ENCODE measurements at places on chromosomes 1 and 21. TPM values are rescaled to one million over a fixed set of nuclear protein-coding genes. Genes with fewer than 3 reads are reported as not detected.

LRRC42 gene
- total RNA-seq, result 6.9 TPM

ICOSLG gene
- total RNA-seq, result 22.6 TPM

RCSD1 gene
- total RNA-seq, result 174 TPM

FCRLB gene
- total RNA-seq, result not detected

TSACC gene
- total RNA-seq, result not detected

OR2L8 gene
- 0.42 TPM for total RNA-seq

SLFNL1 gene
- total RNA-seq, result 0.30 TPM

PLA2G2F gene
- not detected for total RNA-seq

SELENBP1 gene
- not detected for total RNA-seq
